Gastroesophageal sphincter (tissue), 4 donors: ENCODE measurements at places on chromosomes 7 and 10. TPM values are rescaled to one million over a fixed set of nuclear protein-coding genes. Genes with fewer than 3 reads are reported as not detected.
A peak's percentile ranks its signal among the peaks of the same experiment; 100 is the strongest.

STRA8 gene
- not detected for total RNA-seq

CLCN1 gene
- total RNA-seq, result not detected

RASSF4 gene
- total RNA-seq, result 57.7 TPM

C7orf33 gene
- not detected for total RNA-seq

SUMF2 gene
- total RNA-seq, result 88.7 TPM

FAM221A gene
- 12.1 TPM for total RNA-seq

IKZF1 gene
- 5.0 TPM for total RNA-seq

TMEM140 gene
- 12.8 TPM for total RNA-seq

CPN1 gene
- not detected for total RNA-seq

GRCh38 chr7:127781081-127781480 is 129.1 kb downstream of the SND1 start:
- ATAC-seq, result no peak

DNA sequence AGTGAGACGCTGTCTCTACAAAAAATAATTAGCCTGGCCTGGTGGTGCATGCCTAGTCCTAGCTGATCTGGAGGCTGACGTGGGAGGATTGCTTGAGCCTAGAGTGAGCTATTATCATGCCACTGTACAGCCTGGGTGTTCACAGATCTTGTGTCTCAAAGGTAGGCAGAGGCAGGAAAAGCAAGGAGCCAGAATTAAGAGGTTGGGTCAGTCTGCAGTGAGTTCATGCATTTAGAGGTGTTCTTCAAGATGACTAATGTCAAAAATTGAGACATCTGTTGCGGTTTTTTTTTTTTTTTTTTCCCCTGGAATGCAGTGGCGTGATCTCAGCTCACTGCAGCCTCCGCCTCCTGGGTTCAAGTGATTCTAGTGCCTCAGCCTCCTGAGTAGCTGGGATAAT is 5.4 kb downstream of the PPIA start:
- ATAC-seq, result no peak

DNA sequence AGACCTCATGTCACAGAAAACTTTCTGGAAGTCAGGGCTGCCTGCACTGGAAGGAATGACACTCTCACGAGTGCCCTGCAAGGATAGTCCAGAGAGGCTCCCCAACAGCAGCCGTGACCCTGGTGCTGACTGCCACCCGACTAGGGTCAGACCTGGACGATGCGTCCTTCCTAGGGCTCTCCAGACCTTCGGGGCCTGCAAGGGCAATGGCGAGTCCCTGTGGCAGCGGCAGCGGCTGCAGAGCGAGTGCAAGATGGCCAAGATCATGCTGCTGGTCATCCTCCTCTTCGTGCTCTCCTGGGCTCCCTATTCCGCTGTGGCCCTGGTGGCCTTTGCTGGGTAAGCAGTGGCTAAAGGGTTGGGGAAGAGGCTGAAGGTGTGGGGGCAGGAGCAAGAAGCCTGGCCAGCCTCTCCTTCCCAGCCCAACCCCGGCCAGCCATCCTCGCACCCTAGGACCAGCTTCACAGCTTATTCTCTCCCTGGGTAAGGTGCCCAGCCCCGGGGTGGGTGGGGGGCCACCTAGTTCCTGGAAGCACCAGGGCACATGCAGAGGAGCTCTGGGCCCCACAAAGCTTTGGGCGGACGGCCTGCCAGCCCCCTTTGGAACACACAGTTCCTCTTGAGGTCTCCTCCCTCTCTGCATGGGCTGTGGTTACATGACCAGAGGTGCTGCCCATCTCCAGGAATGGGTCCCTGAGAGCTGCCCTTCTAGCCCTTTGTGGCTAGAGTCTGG is 5.5 kb downstream of the OPN4 start:
- ATAC-seq, result no peak

DNA sequence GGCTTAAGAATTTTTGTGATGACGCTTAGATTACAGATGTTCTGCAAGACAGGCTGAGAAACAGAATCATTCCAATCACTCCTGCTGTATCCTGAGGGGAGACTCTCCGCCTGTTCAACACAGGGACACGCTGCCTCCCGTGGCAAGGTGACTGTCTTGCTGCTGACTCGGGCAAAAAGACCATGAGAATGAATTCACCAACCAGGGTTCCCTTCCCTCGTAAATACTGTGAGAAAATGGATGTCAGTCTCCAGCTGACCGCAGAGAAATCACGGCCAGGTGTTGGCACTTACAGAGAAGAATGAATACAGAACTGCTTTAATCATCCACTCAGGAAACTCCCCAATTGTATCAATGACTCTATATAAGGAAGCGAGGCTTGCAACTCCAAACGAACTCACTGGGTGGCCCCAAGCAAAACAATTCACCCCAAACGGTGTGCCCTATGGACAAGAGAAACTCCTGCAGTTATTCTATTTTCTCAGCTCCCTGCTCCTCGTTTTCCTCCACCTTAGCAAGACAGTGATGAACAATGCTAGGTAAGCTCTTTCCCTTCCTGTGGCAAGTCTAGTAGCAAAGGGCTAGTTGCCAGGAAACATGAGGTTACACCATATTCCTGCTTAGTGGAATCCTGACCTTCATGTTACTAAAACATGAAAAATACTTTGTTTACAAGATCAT is 22.8 kb downstream of the GNA12 start:
- no peak for ATAC-seq

DNA sequence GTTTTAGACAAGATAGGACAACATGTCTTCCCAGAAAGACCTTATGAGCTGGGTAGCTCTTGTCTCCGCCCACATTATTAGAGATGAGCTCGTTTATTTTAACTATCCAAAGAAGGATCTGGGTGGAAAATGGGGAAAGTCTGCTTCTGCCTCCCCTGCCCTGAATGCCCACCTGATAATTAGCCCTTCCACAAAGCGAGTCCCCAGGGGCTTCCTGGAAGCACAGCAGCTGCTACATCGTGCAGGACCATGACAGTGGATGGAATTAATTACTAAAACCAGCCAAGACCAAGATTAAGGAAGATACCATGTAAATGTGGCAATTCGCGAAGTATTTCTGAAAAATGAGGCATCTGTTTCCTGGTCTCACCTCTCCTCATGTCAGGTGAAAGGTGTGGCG is 374.4 kb downstream of the PAXIP1 start:
- ATAC-seq, result no peak

DNA sequence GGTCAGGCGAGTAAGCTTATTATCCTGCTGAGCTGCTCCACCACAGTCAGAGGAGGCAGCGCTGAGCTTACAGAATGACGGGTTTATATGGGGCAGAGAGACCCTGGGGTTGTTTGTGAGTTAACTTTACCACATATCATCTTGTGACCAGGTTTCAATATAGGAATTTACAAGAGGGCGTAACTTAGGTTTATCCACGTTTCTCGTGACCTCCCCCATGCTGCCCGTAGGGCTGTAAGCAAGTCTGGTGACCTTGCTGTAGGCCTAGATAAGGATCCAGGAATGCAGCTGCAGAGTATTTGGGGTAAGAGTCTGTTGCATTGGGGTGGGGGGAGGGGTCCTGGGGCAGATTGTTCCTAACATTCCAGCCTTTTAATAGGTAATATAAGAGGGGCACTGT is 24.6 kb downstream of the SCIN start:
- no peak for ATAC-seq

DNA sequence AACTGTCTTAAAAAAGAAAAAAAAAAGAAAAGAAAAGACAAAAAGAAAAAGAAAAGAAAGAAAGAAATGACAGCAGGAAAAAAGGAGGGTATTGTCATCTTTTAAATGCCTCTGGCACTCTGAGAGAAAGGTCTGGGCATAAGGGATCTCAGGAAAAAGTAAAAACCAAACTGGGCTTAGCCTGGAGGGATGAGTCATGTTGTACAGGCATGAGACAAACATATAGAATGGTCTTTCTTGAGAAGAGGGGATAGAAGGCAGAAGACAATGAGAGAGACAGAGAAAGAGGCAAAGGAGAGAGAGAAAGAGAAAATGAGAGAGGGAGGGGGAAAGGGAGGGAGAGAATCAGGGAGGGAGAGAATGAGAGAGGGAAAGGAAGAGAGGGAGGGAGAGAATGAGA is 32.3 kb upstream of the KCNMA1 start:
- no peak for ATAC-seq

- ATAC-seq, result no peak
Measured at GRCh38 chr7:114711241-114711640, 210.7 kb upstream of the MDFIC start.

GRCh38 chr7:1029637-1030443 is 14.5 kb upstream of the GPR146 start:
- ATAC-seq, result no peak

DNA sequence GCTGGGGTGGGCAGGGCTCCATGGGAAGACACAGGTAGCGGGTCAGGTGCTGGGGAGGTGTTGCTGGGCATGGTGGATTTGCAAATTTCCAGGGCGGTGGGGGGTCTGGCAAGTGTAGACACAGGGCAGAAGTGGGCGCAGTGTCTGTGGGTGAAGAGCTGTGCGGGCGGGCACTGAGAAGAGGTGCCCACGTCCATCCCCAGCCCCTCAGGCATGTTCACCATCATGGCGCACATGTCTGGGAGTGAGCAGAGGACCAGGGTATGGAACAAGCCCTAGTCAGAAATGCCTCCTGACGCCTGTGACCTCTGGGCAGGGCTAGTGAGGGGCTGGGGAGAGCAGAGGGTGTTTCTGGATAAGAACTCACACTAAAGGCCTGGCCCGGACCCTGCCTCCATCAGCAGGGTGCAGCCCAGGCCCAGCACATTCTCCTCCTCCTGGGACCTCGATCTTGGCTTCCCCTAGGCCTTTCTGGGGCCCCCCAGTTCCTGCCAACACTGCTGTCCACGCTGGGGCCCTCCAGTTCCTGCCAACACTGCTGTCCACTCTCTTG is 612.9 kb downstream of the PTPRN2 start:
- ATAC-seq, result no peak

- ATAC-seq, result no peak
Measured at GRCh38 chr10:43424416-43424815, 12.5 kb upstream of the ZNF487 start.

DNA sequence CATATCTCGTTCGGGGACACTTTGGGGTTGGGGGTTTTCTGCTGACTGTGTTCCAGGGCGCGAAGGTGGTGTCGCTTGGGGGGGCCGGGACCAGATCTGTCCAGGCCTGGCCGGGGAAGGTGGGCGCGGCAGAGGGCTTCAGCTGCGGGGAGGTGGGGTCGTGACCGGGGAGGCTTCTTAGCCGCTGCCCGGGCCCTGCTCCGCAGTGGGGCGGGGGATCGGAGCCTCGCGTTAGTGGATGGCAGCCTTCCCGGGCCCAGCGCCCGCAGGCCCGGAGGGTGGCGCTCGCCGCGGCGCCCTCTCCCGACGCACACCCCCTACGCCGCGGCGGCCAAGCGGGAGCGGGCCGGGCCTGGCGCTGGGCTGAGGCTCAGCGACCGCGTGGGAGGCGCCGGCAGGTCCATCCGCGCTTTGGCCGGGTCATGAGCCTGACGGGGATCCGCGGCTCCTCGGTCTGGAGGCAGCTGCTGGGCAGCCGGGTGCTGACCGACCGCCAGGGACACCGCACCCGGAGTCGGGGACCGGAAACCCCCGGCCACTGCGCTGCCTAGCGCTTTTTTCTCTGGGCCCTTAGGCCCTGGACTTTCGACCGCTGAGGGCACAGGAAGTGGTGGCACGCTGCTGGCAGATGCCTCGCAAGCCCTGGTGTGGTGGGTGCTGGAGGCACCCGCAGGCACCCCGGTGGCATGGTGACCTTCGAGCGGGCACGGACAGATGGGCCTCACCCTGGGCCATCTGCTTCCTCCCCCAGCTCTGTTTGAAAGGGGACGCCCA is 1.2 kb downstream of the AGAP3 start:
- peak; percentile 35 for ATAC-seq

GRCh38 chr10:10871352-10871751 is 146.3 kb upstream of the CELF2 start:
- ATAC-seq, result no peak
